Chondrocyte (in vitro differentiated cells): ENCODE measurements at places on chromosomes 6 and 20.

- no peak for DNase-seq
Observed at GRCh38 chr20:16624106-16624505, 50.9 kb upstream of the KIF16B start.

- no peak for DNase-seq
Observed at GRCh38 chr6:13423252-13423651, 64.1 kb downstream of the GFOD1 start.

DNA sequence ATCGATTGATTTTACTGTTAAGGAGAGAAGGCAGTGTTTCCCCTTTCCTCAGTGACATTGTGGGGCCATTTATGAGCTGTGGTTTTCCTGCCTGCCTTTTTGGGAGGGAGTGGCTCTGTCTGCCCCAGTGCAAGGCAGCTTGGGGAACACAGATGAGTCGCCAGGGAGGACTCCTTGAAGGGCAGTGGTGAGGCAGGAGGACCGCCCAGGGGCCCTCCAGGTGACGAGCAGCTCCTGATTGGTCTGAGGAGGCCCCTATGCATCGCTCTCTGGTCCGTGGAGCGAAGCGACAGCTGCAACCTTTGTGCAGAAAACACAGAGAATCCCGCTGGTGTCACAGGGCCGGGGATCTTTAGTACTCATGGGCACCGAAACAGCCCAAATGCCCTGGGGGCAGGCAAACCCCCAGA is 100.3 kb downstream of the TMEM242 start:
- DNase-seq = no peak

DNA sequence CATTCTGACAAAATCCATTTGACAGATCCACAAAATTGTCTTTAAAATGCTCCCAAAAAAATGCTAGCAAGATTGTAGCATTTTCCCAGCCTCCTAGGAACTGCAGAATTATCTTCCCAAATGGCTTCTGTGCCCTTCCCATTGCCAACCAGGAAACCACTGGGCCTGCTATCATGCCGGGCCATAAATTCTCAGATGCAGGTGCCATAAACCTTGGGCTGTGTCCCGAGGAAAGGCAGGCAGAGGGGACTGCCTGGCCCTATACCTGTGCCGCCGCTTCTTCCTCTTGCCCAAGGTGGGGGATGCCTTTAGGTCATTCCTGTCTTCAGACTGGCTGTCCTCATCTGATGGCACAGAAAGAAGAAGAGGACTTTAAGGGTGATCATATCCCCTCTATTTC is 2.8 kb downstream of the VSX1 start:
- DNase-seq = no peak
